ENCODE measurements at places on chromosomes 3 and 15.

DNA sequence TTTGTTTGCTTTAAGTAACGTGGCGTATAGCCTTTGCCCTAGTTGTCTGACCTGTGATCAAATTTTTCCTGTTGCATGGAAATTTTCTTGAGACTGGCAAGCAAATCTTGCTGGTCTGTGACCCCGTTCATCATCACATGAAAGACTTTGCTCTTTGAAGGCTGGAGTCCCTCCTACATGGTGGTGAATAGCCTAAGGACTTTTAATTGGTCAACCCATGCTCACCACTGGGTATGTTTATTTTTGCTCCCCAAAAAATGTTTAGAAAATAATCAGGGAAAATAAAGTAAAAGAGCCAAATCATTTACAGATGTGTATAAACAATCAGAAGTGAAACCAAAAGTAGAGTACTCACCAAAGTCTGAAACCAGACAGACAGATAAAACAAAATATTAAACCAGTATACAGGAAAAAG lies 1075.3 kb upstream of the ALCAM start:
- DNase-seq = no peak

DNA sequence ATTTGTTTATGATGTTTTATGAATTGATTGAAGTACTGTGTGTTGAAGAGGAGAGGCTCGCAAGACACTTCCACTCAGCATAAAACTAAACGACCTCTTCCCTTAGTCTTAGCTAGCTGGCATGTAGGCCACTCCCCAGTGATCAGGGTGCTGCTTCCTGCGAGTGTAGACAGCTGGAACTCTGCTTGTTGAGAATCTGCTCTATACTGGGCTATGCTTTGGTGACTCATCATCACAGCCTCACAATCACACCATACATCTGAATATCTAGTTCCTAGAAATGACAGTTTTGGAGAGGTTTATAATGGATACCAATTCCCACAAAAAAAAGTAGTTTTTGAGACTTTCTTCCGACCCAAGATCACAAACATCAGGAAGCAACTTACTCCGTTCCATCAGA lies 1.5 kb upstream of the SLC24A5 start:
- DNase-seq = no peak

DNA sequence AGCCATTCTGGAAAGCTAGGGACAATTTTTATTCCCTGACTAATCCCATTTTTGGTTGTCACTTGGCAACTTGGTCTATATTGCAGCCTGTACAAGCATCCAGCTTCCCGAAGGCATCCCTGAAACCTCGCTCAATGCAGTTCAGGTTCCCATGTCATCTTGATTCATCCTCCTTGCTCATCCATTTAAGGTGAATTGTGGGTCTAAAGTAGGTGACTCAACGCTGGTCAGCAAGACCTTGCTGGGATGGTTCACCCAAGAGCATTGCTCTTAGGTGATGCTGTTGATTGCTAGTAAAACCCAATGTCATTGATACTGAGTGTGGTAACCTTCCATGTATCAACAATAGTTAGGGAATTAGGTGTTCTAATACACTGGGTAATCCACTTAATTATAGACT lies 13.1 kb upstream of the RAB8B start:
- DNase-seq = no peak

DNA sequence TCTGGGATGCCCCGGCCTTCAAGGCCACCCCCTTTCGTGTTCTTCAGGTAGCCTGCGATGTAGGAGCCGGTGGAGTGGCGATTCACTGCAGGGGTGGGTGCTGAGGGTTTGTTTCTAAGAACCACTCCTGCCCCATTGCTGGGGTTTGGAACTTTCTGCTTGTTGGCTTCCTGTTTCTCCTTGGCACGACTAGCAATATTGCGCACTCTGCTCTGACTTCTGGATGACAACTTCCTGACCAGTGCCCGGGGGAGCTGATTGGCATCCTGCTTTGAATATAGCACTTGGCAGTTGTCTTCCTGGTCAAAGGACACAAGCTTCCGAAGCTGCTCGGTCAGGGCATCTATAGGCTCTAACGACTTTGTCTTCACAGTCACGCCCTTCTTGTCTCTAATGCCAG lies 187.6 kb upstream of the STRIT1 start:
- no peak for DNase-seq

DNA sequence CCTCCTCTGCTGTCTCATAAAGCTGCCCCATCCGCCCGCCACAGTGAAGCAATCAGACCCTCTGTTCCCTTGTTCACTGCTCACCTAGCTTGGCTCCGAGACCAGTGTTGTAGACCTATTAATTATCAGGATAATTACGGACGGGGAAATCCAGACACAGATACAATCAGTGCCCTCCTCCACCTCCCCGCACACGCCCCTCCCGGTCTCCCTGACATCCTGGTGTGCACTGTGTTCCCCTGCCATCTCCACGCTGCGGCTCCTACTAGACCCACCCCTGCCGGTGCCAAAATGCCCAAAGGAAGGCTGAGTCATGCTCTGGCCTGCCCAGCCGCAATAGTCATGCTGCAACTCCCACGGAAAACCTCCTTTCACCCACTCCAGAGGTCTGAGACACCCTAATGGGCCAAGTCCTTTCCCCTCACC lies 277.3 kb upstream of the TLE3 start:
- DNase-seq = peak; percentile 52

GRCh38 chr15:71454462-71454996 lies 339.3 kb downstream of the THSD4 start:
- DNase-seq = no peak

DNA sequence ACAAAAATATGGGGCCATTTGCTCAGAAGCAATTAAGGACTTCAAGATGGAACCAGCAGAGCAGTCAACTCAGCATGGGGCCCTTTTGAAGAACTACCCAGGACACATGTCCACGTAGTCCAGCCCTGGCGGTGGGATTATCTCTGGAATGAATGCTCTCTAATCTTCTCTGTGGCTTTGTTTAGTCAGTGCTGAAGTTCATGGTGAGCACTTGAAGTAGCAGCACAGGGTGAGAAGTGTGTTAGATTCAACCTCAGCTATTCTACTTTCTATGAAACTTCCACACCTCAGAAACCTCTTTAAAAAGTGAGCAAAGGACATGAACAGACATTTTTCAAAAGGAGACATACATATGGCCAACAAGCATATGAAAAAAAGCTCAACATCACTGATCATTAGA lies 74.4 kb downstream of the THRB start:
- DNase-seq = no peak

GRCh38 chr3:14423963-14424362 lies 21.6 kb downstream of the SLC6A6 start:
- no peak for DNase-seq

DNA sequence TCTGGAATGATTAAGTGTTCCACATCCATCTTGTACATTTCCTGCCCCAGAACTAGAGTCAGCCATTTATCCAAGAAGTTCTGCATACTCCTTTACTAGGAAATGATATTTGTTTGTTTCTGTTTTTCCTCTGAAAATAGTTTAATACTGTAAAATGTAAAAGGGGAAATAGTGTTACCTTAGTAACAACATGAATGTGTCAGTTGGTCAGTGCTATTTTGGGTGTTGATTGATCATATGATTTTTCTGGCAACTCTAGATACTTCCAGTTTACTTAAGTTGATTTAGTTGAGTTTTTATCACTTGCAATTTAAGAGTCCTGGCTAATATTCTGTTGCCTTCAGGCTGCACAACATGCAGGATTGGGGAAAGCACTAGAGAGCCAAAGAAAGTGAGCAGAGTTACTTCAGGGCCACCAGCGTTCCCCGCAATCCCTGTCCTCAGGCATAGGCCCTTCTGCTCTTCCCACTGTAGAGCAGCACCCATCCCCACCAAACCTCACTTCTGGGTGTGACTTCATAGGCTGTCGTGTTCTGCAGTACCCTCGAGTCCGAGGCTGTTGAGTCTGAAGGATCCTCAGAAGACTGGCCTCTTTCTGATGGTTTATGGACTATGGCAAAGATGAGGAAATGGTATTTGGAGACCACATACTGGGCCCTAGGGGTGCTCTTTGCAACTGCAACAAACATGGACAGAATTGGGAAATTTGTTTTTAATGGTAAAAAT lies 69.0 kb downstream of the CHD2 start:
- DNase-seq = no peak

DNA sequence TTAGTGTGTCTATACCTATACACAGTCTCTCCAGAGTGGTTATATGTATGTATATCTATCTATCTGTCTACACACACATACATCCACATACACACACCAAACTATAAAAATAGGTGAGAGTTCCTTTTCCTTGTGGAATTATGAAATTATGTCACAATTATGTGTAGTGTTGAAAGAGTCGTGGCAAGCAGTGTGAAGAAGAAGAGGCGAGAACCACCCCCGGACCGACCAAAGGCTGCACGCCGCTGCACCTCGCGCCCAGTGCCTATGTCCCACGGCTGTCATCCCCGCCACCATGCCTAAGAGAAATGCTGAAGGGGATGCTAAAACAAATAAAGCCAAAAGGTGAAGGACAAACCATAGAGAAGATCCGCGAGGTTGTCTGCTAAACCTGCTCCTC lies 95.0 kb upstream of the RAP2B start:
- no peak for DNase-seq

- no peak for DNase-seq
These were observed 384.9 kb upstream of the PROK2 start for GRCh38 chr3:72169561-72170472.

DNA sequence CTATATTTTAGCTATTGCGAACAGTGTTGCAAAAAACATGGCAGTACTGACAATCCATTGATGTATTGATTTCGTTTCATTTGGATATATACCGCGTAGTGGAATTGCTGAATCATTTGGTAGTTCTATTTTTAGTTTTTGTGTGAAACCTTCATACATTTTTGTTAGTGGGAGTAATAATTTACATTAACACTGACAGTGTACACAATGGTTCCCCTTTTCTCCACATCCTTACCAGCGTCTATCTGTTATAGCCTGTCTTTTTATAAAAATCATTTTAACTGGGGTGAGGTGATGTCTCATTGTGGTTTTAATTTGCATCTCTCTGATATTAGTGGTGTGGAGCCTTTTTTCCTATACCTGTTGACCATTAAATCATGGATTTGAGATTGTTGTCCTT lies 392.4 kb upstream of the ALCAM start:
- DNase-seq = no peak

GRCh38 chr15:98085003-98085639 lies 124.6 kb downstream of the ARRDC4 start:
- DNase-seq = peak; percentile 48

- no peak for DNase-seq
These were observed 50.0 kb downstream of the CYP19A1 start for GRCh38 chr15:51288143-51289065.

- DNase-seq = no peak
These were observed 158.2 kb downstream of the TP63 start for GRCh38 chr3:189789432-189789831.

DNA sequence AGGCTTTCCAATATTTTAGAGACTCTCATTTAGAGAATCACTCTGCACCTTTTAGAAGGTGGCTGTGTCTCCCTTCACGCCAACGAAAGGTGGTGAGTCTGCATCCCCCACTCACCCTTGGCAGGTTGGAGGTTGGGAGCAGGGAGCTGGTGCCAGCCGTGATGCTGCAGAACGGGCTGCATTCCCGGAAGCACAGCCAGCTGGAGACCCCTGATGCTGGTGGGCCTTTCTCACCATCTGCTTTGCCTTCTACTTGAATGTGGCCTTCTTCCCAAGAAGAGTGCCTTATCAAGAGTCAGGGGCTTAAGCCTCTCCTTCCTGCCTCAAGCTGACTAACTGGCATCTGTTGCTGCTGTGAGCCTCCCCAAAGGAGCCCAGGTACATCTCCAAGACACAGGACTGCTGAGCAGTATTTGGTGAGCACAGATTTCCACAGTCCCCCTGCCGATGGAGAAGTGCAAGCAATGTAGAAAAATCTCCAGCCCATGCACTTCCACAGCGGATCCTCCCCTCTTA lies 17.7 kb upstream of the HEG1 start:
- DNase-seq = no peak

- DNase-seq = no peak
These were observed 51.4 kb downstream of the DNAJB8 start for GRCh38 chr3:128415200-128415772.

GRCh38 chr15:68017201-68017600 lies 36.9 kb upstream of the PIAS1 start:
- DNase-seq = no peak

DNA sequence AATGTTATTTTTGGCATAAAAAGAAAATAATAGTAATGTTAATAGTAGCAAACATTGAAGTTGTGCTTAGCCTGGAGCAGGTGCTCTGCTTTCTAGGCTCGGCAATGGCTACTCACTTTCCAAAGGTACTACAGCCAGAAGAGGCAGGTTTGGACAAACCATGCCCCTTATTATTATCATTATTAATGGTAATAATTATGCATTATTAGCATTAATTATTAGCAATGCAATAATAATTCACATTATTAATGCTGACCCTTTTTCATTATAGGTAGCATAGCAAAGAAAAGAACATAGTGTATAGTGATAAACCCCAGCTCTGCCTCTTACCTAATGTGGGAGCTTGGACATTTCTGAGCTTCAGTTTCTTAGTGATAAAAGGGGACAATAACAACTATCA lies 171.4 kb downstream of the EDEM1 start:
- no peak for DNase-seq

- DNase-seq = no peak
These were observed 256.6 kb upstream of the TPRG1 start for GRCh38 chr3:188915127-188915526.

GRCh38 chr3:113741086-113741485 lies 5.0 kb downstream of the NAA50 start:
- no peak for DNase-seq

- DNase-seq = peak; percentile 47
These were observed 5.6 kb downstream of the CSK start for GRCh38 chr15:74787251-74788041.

DNA sequence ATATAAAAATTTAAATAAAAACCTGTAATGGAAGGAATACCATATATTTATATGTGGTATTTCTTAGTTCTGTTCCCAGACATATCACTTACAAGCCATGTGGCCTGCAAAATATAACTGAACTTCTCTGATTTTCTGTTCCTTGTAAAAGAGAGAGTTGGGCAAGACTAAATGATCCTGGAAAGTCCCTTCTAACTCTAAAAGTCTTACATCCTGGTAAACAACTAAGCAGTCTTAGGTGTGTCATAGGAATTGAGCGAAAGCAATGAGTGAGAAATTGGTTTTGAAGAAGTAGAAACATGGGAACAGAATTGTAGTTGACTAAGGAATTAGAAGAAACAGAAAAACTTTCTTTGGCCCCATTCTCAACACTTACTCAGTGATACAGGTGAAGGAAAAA lies 25.3 kb upstream of the IL20RB start:
- DNase-seq = no peak

GRCh38 chr3:128679338-128679737 lies 28.7 kb upstream of the RPN1 start:
- DNase-seq = no peak

DNA sequence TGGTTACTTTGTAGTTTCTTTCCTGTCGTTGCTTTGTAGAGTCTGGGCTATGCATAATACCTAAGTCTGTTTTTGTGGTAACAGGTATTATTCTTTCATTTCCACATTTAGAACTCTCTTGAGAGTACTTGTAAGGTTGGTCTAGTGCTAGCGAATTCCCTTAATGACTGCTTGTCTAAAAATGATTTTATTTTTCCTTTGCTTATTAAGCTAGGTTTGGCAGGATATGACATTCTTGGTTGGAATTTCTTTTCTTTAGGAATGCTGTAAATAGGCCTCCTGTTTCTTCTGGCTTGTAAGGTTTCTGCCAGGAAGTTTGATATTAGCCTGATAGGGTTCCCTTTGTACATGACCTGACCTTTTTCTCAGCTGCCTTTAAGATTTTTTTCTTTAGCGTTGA lies 70.1 kb upstream of the SGO1 start:
- DNase-seq = peak; percentile 74

GRCh38 chr3:129006864-129007263 lies 5.8 kb downstream of the EFCC1 start:
- no peak for DNase-seq

- no peak for DNase-seq
These were observed 18.9 kb downstream of the MUC20 start for GRCh38 chr3:195739561-195740111.

- no peak for DNase-seq
These were observed 111.0 kb downstream of the RFTN1 start for GRCh38 chr3:16402451-16402850.
